ENCODE measurements at places on chromosomes 2 and 18. TPM values are rescaled to one million over a fixed set of nuclear protein-coding genes. Genes with fewer than 3 reads are reported as not detected.

The RUFY4 gene
- total RNA-seq: not detected

The NPAS2 gene
- total RNA-seq: 9.5 TPM

The LGALSL gene
- 42.2 TPM for total RNA-seq

The PFN4 gene
- 4.1 TPM for total RNA-seq

The MC4R gene
- total RNA-seq: 1.2 TPM

The HOXD10 gene
- total RNA-seq: 0.16 TPM

The SIX3 gene
- 35.2 TPM for total RNA-seq

The LINC00305 gene
- not detected for total RNA-seq

The DLGAP1 gene
- 25.9 TPM for total RNA-seq

The ALLC gene
- total RNA-seq: 0.77 TPM

The SERPINB7 gene
- not detected for total RNA-seq

The CFC1 gene
- total RNA-seq: 0.55 TPM

The ABCG8 gene
- total RNA-seq: 0.27 TPM

The HES6 gene
- total RNA-seq: 59.3 TPM

The ZC3H15 gene
- total RNA-seq: 78.8 TPM

The APCDD1 gene
- total RNA-seq: 26.8 TPM

The PLA2R1 gene
- 13.2 TPM for total RNA-seq

The ANKRD30BL gene
- total RNA-seq: 7.3 TPM

The DPY30 gene
- 66.6 TPM for total RNA-seq

The AP1S3 gene
- total RNA-seq: 5.5 TPM

The RNU2-63P gene
- not detected for total RNA-seq

The RESP18 gene
- not detected for total RNA-seq

The ZNF385B gene
- 30.8 TPM for total RNA-seq

The CCNYL1 gene
- total RNA-seq: 17.6 TPM

The ABCA12 gene
- 0.99 TPM for total RNA-seq

The SKA1 gene
- 2.5 TPM for total RNA-seq

The CFAP221 gene
- 4.1 TPM for total RNA-seq

The MAB21L4 gene
- 0.77 TPM for total RNA-seq

The ITGA4 gene
- total RNA-seq: 27.0 TPM

The TLX2 gene
- total RNA-seq: 0.93 TPM

The ACSL3 gene
- total RNA-seq: 139 TPM

The KATNAL2 gene
- total RNA-seq: 4.6 TPM

The REG3G gene
- total RNA-seq: not detected

The OTX1 gene
- 6.4 TPM for total RNA-seq

The DPP10 gene
- total RNA-seq: 22.3 TPM

The WIPF1 gene
- 32.8 TPM for total RNA-seq

The ANKRD30B gene
- total RNA-seq: not detected

The SPP2 gene
- total RNA-seq: not detected

The LCT gene
- total RNA-seq: not detected

The IL1RL2 gene
- total RNA-seq: 1.4 TPM

The TBR1 gene
- 1.7 TPM for total RNA-seq
